Natural killer cell treated with Interleukin-12 subunit alpha and Interleukin-12 subunit beta and Interleukin-15 and Interleukin-18, amount 100 ng/mL, for 72 hours (primary cell): ENCODE measurements at places on chromosomes 7 and 10. TPM values are rescaled to one million over a fixed set of nuclear protein-coding genes. Genes with fewer than 3 reads are reported as not detected.

AKR1C4 gene
- not detected for total RNA-seq

NUDT1 gene
- total RNA-seq = 65.2 TPM

LAMB4 gene
- total RNA-seq = not detected

LRRC18 gene
- not detected for total RNA-seq

SPDYE6 gene
- not detected for total RNA-seq

NACAD gene
- 1.9 TPM for total RNA-seq
